Activated CD4-positive, alpha-beta T cell treated with anti-CD3 and anti-CD28 coated beads for 48 hours (primary cell): ENCODE measurements at places on chromosomes 16 and 17.

DNA sequence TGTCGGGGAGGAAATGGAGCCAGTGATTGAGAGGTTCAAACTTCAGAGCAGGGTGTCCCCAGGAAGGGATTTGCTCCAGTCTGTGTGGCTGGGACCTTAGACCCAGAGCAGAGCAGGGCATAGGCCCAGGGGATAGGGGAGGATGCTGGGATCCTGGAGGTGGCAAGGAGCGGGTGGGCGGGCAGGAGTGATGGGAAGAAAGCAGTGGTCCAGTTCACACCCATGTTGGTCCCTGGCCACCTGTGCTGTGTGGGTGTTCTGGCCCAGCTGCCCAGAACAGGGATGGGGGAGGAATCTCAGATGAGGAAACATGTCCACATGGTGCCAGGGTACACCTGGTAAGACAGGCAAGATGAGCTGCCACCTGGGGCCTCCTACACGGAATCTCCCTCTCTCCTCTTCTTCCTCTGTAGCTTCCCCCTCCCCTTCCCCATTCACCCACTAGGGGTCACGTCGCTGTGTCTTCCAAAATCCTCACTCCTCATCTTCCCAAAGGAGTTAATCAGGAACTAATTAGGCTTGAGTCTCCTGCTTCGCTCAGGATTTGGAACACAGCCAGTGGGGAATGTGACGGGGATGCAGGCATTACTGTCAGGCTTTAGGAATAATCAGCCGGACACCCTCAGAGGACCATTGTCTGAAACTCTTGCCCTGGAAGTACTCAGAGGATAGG lies 2.3 kb downstream of the BEAN1 start:
- DNase-seq: no peak

DNA sequence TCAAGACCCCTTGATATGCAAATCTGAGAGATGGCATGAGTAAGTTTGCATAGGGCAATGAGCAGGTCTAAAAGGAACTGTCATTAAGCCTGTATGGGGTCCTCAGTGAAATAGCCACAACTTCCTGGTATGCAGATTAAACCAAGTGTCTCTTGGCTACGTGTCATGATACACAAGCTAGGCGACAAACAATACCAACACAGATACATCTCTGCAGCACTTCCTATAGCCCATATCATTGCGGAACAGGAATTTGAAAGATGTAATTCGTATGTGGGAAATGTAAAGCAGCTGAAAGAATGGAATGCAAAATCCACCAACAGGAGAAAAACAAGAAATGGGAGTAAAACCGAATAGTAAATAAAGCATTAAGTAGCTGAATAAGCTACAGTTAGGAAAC lies 12.9 kb downstream of the PRSS22 start:
- no peak for DNase-seq

GRCh38 chr17:8133399-8133798 lies 9.5 kb upstream of the HES7 start:
- no peak for DNase-seq

- no peak for DNase-seq
These were observed 27.9 kb upstream of the TNRC6A start for GRCh38 chr16:24701521-24701951.

GRCh38 chr17:65400701-65401100 lies 160.7 kb downstream of the AXIN2 start:
- DNase-seq: no peak

DNA sequence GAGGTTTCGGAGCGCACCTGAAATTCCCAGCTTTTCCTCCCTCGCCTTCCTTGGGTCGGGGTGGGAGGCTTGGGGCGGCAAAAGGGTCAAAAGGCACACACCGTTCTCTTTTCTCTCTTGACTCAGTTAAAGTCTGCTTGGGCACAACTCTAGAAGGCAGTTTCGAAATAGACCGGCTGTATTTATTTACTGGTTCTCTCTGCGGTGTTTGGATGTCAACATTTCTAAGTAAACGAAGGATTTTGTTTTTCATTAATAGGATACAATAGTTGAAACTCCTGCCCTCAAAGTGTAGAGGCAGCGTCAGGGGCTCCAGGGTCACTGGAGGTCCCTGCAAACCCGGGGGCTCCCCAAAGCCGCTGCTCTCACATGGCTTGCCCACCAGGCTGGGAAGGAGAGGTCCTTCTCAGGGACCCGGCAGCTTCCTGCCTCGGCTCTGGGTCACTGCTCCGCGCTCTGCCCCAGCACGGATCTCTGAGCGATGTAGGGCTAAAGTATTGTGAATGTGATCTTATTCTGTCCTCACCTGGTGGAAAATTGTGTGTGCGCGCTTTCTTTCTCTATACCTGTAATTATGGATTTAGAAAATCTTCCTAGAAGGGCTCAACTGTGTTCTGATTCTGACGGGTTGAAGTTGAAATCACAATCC lies 952 bp downstream of the BMERB1 start:
- no peak for DNase-seq

GRCh38 chr16:85627526-85628264 lies 14.6 kb downstream of the GSE1 start:
- no peak for DNase-seq

DNA sequence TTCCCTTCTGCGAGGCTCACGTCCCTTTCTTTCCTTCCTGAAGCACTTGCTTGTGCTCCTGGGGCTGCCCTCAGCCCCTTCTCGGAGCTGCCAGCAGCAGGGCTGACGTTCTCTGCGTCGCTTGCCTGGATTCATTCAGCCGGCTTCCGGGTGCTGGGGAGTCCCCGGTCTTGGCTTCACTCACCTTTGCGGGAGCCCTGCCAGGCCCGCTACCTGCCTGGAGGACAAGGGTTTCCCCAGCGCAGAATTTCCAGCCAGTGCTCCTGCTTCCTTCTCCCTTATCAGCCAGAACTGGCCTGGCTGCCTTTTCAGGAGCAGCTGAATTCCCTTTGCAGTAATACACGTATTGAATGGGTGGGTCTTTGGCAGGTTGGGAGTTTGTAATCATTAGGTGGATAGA lies 22.1 kb upstream of the IL17C start:
- DNase-seq: no peak

DNA sequence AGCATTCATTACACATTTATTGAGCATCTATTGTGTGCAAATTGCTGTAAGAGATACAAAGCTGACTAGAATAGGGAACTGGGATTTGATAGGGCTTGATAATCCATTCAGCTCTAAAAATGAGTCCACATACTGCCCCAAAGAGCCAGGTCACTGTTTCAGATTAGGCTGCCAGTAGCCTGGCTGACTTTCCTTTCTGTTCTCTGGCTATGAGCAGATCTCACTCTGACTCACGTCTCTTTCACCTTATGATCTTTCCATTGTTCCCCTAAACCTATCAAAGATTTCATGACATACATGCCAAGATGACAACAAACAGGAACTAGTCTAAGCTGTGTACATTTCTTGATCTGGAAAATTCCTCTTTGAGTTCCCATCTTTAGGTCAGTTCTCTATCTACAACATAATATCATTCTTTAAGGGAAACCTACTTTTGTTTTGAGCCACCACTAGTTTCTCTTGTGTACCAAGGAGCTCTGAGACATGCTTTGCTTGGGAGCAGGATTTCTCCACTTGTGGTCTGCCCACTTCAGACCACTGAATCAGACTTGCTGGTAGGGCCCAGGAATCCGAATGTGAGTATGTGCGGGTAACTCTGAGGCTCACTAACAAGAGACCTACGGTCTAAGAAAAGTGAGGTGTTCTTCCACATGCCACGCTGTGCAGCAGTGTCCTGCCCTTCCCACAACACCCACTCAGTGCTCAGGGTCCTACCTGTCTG lies 40.9 kb upstream of the ICAM2 start:
- peak; percentile 42 for DNase-seq

DNA sequence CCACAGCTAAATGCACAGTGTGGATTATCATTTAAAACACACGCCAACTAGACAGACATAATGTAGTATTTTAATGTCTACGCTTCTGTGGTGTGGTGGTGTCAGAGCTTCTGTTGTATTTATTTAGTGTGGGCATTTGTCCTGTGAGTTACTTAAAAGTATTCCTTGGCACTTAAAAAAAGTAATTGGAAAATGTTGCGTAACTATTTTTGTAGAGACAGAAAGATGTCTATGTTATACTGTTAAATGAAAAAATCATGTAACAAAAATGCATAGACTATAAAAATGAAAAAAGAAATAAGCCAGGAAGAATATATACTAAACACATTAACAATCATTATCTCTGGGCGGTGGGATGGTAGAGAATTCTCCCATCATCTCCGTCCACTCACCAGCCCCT lies 39.2 kb downstream of the CYTH1 start:
- no peak for DNase-seq

DNA sequence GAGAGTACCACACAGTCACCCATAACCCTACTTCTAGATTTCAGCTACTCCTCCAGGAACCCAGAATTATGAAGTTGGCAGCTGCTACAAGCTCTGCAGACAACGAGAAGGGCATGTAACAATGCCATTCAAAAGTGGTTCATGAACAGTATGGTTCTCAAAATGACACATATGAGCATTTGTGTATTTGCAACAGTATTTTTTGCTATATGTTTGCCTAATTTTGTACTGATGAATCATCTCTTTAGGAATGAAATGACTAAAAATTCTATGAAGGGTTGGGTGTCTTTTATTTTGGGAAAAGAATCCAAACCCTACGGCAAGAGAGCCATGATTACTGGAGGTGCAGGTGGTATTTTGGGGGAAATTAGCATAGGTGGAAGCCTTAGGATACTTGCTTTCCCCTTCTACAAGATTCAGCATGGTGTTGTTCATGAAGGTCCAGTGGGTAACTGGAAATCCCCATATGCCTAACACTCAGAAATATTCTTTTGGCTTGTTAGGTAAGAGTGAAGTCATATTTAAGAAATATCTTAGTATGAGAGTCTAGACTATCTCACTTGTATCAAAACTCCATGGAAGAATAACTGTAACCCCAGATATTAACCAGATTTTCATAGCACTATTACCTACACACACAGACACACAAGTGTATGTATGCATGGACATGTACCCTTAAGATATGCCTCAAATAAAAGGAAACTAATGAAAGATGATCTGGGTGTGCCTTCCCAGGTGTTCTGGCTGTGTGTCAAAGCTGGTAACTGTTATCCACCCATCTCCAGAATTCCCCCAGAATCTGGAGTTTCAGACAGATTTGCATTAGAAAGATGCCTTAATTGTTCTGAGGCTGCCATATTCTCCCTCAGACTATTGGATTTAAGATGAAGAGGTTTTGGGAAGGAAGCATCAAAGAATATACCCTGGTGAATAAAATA lies 688.2 kb upstream of the SOX9 start:
- DNase-seq: no peak

DNA sequence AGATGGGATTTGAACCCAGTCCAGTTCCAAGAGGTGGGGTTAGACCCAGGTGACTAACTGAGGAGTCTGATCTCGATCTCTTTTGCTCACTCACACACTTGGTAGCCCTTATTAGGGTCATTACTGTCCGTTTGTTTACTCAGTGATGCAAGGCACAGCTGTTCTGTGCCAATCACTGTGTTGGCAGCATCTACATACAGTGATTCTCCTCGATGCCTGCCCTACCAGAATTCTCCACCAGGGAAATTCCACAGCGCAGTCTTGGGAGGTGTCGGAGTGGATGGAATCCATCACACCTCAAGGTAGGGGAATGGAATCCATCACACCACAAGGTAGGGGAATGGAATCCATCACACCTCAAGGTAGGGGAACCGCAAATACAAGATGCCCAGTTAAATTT lies 279.6 kb downstream of the MAF start:
- DNase-seq: no peak

GRCh38 chr17:42845918-42846593 lies 1.7 kb downstream of the AOC2 start:
- DNase-seq: peak; percentile 73

- no peak for DNase-seq
These were observed 3.1 kb upstream of the KRT36 start for GRCh38 chr17:41492771-41493170.

DNA sequence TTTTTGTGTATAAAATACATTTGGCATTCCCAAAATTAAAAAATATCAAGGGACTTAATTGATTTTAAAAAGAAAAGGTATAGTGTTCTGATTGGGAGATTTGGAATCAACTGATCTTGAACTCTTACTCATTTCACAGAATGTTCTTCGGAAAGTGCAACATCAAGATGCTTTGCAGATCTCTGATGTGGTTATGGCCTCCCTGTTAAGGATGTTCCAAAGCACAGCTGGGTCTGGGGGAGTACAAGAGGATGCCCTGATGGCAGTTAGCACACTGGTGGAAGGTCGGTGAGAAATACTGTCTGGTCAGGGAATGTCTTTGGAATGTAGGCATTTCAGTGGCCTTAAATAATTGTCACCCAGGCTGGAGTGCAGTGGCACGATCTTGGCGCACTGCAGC lies 19.5 kb upstream of the TBKBP1 start:
- DNase-seq: no peak

- no peak for DNase-seq
These were observed 103.9 kb upstream of the SEC14L1 start for GRCh38 chr17:77036841-77037381.

DNA sequence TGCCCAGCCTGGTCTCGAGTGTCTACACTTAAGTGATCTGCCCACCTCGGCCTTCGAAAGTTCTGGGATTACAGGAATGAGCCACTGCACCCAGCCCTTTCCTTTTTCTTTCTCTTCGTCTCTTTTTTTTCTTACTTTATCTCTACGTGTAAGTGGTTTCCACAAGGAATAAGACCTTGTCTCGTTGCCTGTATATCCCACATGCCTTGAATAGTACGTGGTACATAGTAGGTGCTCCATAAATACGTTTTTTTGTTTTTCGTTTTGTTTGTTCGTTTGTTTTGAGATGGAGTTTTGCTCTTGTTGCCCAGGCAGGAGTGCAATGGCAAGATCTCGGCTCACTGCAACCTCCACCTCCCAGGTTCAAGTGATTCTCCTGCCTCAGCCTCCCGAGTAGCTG lies 86.0 kb downstream of the YPEL2 start:
- no peak for DNase-seq

DNA sequence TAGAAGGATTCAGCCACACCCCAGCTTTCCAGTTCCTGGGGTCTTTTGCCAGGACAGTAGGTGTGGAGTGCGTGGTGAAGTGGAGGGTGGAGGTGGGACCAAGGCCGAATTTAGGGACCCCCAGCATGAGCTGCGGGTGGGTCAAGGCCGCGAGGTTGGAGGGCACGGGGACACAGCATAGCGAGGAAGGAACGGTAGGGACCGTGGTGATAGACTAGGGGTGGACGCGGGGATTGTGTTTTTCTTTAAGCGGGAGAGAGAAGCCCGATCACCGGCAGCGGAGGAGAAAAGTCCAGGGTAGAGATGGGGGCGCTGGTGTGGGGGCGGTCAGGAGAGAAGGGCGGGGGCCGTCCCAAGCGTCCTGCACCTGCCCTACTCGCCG lies 261 bp upstream of the B4GALNT2 start:
- DNase-seq: no peak

GRCh38 chr17:33086878-33087277 lies 95.2 kb downstream of the SPACA3 start:
- DNase-seq: no peak

DNA sequence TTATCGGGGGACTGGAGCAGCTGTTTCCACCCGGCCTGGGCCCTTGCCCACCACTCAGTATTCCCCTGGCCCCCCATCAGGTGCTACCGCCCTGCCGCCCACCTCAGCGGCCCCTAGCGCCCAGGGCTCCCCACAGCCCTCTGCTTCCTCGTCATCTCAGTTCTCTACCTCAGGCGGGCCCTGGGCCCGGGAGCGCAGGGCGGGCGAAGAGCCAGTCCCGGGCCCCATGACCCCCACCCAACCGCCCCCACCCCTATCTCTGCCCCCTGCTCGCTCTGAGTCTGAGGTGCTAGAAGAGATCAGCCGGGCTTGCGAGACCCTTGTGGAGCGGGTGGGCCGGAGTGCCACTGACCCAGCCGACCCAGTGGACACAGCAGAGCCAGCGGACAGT lies 6.1 kb upstream of the TMEM88 start:
- DNase-seq: no peak

GRCh38 chr17:19343671-19344151 lies 18.8 kb downstream of the B9D1 start:
- no peak for DNase-seq
